Activated CD4-positive, CD25-positive, alpha-beta regulatory T cell treated with anti-CD3 and anti-CD28 coated beads, Interleukin-2, amount 50 U/mL, for 16 hours (primary cell): ENCODE measurements at places on chromosomes 16 and 17.

DNA sequence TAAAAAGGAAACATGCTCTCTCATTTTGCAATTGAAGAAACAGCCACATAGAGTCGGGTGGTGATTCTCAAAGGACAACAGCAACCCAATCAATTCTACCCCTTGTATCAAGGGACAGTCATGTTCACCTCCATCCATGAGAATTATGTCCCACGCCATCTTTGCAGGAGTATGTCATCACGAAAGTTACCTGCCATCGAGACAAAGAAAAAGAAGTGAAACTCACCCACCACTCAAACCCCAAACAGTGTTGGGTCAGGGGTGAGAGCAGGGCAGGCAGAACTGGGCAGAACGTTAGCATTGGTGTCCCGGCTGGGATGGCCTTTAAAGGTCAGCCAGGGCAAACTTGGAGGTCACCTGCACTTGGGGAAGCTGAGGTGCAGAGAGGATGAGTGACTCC is 24.2 kb upstream of the HNF1B start:
- no peak for DNase-seq

DNA sequence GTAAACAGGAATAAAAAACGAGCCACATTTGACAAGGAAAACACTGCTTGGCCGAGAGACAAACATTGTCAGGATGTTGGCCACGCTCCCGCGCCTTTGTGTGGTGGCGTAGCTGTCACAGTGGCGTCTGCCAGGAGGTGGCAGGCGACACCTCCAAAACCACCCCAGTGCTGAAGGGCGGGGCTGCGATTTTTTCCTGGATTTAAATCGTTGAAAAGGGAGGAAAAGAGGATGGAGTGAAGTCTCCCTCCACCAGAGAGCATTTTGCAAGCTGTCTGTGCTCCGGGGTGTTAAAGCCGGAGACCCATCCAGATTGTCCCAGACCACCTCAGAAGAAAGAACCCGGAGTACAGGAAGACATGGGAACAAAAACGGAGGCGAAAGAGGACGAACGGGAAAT is 12.7 kb downstream of the MRM3 start:
- no peak for DNase-seq

DNA sequence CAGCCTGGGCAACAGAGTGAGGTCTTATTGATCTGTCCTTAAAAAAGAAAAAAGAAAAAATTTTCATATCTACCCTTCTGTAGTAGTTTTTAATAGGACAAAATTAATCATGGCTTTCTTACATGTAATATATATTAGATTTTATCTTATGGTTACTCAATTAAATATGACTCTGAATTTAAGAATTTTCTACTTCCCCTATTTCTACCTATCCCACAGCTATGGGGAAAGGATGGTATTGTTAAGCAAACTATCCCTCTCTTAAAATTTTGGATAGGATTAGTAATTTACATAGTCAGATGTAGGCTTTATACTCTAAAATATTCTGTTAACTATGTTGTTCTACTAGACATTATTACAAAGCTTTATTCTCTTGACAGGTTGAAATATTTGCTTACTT is 62.5 kb downstream of the NQO1 start:
- no peak for DNase-seq

- no peak for DNase-seq
Measured at GRCh38 chr16:66881014-66881417, 701 bp downstream of the PDP2 start.

GRCh38 chr16:2496223-2497115 is 17.3 kb upstream of the ATP6V0C start:
- no peak for DNase-seq

GRCh38 chr17:43540821-43541674 is 5.1 kb downstream of the ETV4 start:
- no peak for DNase-seq

- DNase-seq, result no peak
Measured at GRCh38 chr16:81647527-81647926, 131.6 kb upstream of the PLCG2 start.

GRCh38 chr17:47276868-47277267 is 23.2 kb downstream of the ITGB3 start:
- DNase-seq, result no peak

DNA sequence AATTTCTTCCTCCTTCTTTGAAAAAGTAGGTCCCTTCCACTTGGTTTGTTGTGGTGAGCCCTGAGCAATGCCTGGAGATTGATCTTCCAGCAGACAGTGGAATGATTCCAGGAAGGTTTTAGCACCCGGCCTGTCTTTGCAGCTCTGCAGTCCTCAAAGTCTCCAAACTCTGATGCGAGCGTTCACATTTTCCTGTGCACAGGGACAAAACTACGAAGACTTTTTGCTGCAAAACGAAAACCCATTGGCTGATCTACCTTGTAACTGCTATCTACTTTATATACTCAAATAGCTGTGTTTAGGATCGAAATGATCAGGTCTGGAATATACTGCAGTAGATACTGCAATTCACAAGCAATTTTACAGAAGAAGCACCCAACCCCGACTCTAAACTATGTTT is 21.7 kb downstream of the G6PC1 start:
- no peak for DNase-seq

- no peak for DNase-seq
Measured at GRCh38 chr17:80881306-80881705, 110.3 kb upstream of the CHMP6 start.

GRCh38 chr17:44122816-44123355 is 555 bp downstream of the HDAC5 start:
- no peak for DNase-seq

DNA sequence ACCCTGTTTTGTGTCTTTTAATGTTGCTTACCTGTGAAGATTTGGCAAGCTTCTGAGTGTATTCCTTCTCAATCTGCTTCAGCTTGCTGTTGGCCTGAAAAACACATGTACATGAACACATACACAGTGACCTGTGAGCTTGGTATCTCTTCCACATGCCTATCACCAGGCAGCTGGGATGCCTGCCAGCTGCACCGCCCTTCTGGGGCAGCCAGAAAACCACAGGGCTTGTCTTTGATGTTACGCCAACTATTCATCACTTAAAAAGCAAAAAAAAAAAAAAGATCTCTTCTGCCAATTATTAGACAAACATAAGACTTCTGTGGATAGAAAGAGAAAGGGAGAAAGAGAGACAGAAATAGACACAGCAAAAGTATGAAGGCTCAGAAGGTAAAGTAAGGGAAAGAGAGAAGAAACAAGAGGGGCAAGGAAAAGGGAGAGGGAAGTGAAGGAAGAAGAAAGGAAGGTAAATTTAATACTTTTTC is 189.2 kb upstream of the AXIN2 start:
- no peak for DNase-seq

- DNase-seq, result no peak
Measured at GRCh38 chr16:66588981-66589713, 9.9 kb downstream of the CMTM2 start.

DNA sequence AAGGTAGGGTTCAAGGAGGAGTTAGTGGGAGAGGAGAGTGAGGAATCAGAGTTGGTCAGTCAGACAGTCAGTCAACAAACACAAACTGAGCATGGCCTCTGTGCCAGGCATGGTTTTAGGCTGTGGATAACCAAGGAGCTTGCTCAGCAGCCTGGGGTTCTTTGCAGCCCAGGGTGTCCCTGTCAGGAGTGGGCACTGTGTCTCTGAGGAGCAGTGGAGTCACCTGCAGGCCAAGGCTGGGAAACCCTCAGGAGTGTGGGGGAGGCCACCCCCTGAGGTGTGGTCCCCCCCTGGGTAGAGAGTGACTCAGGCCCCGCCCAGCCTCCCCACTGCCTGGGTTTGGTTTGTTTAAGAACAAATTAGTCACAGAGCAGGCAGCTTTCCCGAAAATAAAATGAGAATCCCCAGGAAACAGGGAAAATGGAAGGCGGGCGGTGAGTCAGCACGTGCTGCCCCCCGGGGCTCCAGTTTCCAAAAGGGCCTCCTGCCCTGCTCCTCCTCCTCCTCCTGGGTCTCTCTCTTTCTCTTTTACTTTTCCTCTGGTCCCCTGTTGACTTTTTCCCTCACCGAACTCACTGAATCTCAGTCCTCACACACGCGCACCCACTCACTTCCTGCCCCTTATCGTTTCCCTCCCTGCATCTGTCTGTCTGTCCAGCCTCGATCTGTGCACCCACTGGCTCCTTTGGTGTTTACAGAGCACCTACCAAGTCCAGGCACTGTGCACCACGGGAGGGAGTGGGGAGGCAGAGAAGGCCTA is 44.3 kb downstream of the SOCS3 start:
- no peak for DNase-seq

DNA sequence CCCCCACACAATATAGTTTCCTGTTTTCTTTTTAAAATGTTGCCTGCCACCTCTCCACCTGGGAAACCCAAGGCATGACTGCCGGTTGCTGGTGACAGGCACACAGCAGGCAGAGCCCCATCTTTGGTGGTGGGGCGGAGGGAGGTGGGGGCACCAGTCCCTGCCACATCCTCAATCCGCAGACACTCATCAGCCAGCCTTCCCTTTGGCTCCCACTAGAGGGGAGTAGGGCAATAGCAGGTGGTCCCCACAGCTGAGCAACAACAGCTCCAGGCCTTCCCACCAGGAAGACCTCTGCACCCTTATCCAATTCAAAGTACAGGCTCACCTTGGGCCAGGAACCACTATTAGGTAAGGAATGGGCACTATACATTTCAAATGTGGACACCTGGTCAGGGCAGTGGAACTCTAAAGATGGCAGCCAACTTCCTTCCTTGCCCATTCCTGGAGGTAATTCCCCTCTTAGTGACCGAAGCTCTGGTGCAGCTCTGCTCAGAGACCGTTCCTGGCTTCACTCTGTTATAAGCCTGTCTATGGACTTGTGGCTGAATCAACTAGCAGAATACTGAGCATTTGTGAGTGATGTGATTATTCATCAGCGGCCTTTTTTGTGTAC is 13.9 kb downstream of the RECQL5 start:
- DNase-seq, result no peak

- DNase-seq, result no peak
Measured at GRCh38 chr17:37361543-37361942, 14.2 kb upstream of the C17orf78 start.

GRCh38 chr17:79102214-79102613 is 27.6 kb downstream of the ENGASE start:
- no peak for DNase-seq

DNA sequence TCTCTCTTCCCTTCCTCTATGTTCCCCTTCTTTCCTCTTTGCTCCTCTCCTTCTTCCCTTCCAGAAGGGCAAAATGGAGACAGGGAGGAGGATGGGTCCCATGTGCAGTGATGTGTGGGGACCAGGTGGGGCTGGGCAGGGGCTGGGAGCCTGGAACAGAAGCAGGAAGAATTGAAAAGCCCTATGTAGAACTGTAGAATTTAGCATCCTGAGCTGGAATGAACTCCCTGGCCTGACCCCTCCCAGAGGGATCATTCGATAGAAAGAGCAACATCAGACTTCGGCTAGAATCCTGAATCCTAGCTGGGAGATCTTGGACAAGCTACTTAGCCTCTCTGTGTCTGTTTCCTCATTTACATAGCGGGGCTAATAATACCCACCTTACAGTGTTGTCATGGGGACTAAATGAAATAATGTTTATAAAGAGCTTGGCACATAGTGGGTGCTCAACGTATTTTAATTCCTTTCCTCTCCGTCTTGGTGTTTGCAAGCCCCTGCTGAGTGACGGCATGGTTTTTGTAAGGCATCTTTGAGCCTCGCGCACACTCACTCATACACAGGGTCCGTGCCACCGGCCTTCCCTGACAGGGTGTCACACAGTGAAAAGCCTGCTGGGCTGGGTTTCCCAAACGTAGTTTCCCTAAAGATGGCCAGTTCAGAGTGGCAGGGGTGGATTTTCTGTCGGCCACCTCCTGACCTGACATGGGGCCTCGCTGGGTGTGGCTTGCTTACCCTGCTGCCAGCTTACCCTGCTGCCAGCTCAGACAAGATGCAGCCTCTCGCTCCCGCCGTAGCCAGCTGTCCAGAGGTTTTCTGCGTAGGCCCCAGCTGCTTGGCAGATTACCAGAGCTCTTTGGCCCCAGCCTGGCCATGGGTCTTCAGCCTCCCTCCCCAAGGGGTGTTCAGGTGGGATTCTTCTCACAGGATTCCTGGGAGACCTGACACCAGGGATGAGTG is 6.1 kb upstream of the ARHGAP23 start:
- DNase-seq, result no peak

DNA sequence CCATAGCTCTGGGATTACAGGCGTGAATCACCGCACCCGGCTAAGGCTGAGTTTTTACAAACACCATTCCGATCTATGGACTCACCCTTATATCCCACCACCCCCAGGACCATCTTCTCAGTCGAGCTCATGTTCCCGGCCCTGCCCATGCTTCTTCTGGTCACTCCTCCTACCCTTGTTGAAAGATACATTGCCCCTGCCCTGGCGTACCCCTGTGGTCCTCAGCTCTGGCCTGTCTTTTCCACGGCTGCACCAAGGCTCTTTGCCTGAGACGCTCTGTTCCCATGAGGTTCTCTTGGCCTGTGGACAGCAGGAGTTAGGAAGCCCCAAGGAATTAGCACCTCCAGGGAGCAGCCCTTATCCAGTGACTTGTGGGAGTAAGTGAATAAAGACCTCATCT is 379.4 kb upstream of the TNRC6C start:
- no peak for DNase-seq

DNA sequence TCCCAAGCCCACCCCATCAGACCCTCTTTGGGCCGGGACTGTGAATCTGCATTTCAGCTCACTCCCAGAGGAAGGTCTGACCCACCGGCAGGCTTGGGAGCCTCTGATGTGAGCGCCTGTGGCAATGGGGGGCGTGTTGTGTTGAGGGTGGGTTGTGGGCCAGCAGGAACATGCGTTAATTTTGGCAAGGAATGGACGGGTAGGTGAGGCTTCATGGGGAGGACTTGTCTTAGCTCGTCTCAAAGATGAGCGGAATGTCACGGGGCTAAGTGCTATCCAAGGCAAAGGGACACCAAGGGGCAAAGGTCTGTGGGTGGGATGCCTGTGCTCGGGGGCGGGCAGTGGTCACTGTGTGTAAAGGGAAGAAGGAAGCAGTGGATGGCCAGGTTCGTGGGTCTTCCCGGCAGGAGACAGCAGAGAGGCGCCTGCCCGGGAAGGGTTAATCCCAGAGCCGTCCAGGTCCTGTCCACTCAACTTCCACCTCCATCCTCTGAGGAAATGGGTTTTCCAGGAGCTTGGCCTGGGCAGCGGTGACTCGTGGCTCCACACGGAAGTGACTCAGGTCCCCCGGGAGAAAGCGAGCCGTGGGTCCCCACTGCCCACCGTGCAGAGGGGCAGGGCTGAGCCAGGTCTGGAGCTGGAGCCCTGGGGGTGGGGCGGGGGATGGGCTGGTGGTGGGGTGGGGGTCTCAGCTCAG is 17.4 kb downstream of the ADGRG1 start:
- no peak for DNase-seq

DNA sequence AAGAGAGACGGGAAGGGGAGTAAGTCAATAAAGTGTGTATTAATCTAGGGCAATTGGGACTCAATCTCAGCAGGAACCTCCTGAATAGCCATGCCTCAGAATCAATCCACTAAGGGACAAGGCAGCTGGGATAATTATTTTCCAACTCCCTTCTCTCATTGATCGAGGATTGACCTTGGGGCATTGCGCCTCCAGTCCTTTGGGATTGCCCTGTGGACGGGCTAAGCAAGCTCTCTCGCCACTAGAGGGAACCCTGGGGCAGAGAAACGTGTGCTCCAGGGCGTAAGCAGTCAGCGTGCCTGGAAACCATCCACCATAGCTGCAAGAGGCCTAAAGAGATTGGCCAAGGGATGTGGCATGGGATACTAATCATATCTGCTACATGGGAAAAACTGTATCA is 53.9 kb upstream of the ERCC4 start:
- no peak for DNase-seq

GRCh38 chr16:56360117-56361008 is 65.0 kb downstream of the AMFR start:
- DNase-seq, result no peak
